ENCODE measurements at places on chromosomes 3 and 15.

GRCh38 chr3:151200586-151200985, 2.4 kb downstream of the GPR171 start:
- no peak for DNase-seq

DNA sequence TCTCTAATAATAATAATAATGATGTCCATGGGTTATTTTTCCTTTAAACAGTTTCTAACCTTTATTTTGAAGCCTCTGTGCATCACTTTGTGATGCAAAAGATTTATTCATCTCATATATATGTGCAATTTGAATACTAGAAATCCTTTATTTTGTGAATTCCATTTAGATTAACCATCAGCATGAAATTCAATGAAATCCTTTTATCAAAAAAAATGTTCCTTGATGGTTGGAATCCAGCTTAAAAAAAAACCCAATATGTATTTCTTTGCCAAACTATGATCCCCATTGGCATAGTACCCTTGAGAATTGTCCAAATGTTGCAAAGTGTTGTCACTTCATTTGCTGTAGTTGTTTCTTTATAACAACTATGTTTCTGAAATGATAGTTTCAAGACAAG, 7.4 kb downstream of the TBC1D23 start:
- DNase-seq, result no peak

DNA sequence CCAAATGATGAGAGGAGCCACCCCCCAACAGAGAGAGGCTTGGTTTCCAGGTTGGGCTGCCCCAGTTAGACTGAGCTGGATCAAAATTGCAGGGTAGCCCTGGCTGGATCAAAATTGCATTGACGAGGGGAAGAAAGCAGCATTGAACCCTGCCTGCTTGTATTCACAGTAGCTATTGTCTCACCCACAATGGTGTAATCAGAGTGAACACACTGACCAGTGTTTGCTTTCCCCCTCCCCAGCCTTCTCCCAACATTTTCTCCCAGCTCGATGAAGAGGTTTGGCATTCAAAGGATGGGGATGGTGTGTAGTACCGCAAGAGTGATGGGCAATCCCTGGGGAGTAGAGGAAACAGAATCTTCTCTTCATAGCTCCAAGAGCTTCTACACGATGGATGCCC, 223.8 kb downstream of the ADAMTS9 start:
- DNase-seq, result no peak

- DNase-seq, result no peak
Observed at GRCh38 chr3:182755308-182755707, 38.0 kb upstream of the ATP11B start.

DNA sequence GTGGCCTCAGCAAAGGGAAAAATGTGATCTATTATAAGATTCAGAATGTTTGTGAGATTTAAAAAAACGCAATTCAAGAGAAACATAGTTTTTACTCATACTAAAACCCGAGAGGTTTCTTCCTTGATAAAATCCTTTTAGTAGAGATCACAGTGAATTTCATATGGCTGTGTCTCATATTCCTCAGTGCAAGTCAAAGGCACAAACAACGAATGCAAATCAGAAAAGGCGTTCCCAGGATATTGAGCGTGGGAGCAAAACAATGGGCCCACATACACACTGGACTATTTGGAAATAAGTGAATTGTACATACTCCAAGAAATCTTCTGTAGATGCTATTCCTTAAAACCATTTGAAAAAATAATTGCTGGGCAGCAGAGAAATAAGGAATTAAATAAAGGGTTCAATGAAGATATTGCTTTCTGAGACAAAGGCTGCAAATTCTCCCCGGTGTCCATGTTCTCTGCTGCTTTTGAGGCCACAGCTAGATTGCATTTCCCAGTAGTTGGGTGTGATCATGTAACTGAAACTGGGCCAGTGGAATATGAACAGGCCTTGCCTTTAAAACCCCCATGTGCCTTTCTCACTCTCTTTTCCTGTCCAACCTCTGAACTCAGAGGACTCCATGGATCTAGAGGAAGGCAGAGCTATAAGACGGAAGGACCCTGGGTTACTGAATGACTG, 144.6 kb upstream of the TBL1XR1 start:
- DNase-seq, result no peak

DNA sequence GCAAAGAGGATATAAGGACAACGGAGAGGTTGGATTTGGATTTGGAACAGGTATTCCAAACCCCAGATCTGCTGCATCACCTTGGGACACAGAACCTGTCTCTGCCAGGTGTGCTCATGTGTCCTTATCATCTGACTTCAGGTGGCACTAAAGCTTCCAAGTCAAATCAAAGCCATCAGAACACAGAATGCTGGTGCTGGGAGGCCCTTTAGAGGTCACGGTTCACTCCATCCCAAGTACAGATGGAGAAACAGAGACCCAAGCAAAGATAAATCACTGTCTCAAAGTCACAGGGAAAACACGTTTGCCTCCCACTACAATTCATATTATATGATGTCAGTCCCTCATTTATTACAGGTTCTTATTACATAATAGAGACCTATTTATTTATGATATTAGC, 72.8 kb downstream of the HES1 start:
- no peak for DNase-seq

GRCh38 chr3:128054367-128054766, 2.1 kb downstream of the SEC61A1 start:
- no peak for DNase-seq

DNA sequence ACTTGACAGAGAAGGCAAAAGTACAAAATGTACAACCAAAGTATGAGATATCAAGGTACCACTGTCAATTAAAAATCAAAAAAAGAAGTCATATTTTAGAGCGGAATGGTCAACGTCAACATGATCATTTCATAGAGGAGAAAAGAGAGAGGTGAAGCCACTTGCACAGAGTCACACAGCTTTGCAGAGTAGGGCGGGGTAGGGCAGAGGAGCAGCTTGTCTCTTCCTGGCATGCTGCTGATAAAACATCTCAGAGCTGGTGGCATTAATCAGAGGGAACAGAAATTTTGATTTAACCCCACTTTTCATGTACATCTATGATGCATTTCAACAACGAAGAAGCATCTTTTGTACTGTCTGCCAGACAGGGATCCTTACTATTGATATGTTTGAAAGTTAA, 5.2 kb upstream of the IGF1R start:
- DNase-seq, result no peak

- no peak for DNase-seq
Observed at GRCh38 chr3:190807719-190808375, 54.6 kb downstream of the GMNC start.

- DNase-seq, result no peak
Observed at GRCh38 chr3:30510596-30510995, 95.8 kb upstream of the TGFBR2 start.

DNA sequence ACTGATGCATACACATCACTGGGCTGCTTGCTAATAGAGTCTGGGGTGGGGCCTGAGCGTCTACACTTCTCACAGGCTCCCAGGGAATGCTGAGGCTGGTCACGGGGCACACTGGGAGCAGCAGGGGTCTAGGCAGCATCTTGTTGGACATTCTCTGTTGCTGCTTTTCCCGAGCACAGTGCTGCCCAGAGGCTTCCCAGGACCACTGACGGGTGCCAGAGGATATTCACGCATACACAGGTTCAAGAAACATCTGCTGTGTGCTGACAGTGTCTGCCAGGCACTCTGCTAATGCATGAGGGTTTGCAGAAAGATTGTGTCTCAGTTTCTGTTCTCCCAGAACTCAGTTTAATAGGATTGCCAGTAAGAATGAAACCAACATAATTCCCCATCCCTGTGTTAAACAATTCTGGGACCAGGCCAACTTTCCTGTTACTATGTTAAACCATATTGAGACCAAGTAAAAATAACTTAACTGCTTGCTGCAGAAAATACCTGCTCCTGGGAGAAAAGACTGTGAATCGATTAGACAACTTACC, 23.9 kb upstream of the BCL2L10 start:
- no peak for DNase-seq

GRCh38 chr3:83928391-83928790, 1030.4 kb upstream of the CADM2 start:
- no peak for DNase-seq

DNA sequence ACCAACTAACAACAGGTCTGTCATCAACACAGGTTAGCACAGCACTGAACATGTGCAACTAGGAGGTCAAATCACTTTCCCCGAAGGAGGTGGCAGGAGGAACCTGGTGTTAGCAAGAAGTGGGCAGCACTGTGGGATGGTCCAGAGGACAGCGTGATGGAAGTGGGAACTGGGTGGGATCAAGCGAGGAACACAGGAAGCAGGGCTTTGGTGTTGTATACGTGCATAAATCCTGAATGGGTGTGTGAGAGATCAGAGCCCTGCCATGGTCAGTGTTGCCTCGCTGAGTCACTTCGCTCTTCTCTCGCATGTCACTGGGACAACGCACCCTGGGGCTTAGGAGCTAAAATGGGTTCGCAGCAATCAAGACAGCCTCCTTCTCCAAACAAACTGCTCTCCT, 62.1 kb downstream of the MOBP start:
- no peak for DNase-seq

Measured in NCI-H2171 (cell line).